ENCODE measurements at places on chromosomes 6 and 20.

DNA sequence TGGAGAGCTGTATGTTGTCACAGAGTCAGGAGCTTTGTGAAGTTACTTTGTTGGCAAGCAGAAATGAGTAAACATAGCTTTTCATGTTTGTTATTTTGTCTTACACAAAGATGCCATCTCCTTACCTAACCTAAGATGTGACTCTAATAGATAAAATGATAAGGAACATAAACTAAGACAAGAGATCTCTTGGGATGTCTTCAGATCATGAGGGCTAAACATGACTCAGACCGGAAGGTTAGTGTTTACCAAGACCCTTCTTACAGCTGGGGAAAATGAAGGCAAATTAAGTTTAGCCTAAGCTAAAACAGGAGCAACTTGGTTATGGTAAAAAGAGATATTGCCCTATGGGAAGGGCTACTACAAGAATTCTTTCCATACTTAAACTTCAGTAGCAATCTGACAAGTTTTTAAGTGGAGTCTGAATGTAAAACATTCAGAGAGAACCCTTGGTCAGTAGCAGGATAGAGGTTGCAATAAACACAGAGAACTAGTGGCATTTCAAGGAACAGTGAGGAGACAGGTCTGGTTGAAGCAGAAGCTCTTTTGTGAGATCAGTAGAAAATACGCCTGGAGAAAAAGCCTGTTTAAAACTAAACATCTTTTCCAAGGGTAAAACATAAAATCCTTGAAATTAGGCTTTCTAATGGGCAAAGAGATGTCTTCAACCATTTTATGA lies 29.9 kb downstream of the SGK1 start:
- DNase-seq, result no peak

DNA sequence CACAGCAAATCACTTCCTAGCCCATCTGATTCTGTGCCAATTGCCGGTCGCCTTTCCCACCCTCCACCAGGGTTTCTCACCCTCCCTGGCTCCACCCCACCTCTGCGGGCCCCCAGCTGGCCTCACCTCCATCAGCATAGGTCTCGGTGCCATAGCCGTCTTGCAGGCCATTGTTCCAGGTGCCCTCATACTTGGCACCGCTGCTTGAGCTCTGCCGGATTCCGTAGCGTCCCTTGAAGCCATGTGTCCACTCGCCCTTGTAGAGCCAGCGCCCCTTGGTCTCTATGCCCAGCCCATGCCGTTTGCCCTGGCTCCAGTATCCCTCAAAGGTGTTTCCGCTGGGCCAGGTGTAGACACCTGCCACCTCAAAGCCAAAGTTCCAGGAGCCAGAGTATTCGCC lies 787 bp downstream of the JPH2 start:
- DNase-seq, result no peak

DNA sequence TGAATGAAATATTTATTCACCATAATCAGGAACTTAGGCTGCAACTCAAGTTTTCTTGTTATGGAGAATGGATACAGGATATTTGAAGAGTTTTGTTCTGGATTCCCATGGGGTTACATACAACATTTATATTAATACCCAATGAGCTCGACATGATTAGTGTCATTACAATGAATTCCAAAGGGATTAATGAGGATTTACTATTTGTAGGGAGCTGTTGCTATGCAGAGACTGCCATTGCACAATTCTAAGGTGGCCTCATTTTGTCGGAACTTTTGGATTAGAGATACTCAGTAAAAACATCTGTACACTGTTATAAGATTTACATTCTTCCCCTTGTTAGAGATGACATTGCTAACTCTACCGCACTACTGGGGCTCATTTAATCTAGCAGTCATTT lies 586.8 kb upstream of the MAP3K7 start:
- no peak for DNase-seq

- DNase-seq, result no peak
These were observed 85.2 kb downstream of the MDGA1 start for GRCh38 chr6:37612475-37612874.

DNA sequence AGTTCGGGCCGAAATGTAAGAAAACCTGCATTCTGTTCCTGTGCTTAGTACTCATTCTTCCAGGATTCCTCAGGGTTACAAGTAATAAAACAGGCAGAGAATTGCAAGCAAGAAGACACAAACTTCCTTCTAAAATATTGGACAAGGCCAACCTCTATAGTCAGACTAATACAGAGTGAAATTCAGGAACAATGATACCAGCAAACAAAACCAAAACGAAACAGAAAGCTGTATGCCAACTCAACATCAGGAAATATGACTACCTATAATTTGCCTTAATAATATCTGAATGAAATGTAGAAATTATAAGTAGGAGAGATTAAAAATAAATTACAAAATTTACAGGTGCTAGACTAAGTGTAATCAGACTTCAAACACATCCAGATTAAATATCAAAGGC lies 238.8 kb downstream of the HIVEP2 start:
- no peak for DNase-seq

DNA sequence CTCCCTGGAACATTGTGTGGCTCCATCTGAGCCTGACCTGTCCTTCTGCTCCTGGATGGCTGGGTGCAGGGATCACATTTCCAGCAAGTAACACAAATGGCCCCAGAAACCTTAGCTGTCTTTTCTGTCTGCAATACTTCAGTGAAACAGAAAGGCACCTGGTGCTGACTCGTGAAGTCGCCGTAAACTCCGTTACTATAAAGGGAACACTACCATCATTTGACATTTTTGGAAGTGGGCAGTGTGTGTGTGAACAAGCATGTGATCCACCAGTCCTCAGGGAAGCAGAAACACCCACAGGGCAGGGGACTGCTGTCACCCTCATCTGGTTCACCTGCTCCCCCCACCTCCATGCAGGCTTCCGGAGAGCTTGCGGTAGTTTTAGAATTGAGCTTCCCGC lies 23.9 kb downstream of the SERPINB6 start:
- DNase-seq, result no peak

- no peak for DNase-seq
These were observed 473.7 kb downstream of the QKI start for GRCh38 chr6:163888030-163888819.

Measured in stimulated activated CD4-positive, alpha-beta T cell treated with anti-CD3 and anti-CD28 coated beads, Interleukin-15, amount 100 ng/mL, for 1 hour (primary cell).